Fibroblast of mammary gland (primary cell): ENCODE measurements at places on chromosomes 16 and 17.

DNA sequence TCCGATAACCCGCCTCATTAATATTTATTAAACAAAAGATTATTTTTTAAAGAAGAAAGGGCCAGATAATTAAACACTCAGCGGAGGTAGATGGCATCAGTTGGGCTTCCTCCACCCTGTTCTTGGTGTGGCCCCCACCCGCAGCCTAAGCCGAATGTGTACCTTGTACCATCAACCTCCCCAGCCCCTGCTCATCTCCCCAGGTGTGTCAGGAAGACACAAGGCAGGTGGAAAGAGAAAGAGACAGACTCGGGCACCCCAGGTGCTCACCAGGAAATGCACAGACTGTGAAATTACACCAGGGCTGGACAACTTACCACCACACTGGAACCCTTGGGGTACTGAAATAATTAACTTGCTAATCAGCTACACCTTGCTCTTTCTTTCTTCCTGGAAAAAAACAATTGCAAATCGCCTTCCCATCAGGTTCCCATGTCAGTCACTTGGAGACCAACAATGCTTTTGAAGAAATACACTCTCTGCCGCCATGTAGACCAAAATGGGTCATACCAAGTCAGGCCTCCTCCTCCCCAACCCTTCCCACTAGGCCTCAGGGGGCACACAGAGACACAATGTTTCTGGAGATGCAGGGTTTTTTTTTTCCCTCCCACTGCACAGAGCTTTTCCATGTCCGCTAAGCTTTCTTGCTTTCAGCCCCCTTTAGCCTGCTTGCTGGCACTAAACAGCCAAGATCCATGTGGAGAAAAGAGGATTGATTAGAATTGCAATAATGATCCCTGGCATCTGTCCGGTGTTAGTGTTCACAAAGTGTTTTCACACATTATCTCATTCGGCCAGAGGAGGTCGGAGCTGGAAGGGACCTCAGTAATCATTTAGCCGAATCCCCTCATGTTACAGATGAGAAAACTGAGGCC lies 8.6 kb upstream of the LHX1 start:
- DNase-seq: no peak

- peak; percentile 51 for DNase-seq
These were observed 50.7 kb upstream of the CNTNAP4 start for GRCh38 chr16:76226481-76226880.

DNA sequence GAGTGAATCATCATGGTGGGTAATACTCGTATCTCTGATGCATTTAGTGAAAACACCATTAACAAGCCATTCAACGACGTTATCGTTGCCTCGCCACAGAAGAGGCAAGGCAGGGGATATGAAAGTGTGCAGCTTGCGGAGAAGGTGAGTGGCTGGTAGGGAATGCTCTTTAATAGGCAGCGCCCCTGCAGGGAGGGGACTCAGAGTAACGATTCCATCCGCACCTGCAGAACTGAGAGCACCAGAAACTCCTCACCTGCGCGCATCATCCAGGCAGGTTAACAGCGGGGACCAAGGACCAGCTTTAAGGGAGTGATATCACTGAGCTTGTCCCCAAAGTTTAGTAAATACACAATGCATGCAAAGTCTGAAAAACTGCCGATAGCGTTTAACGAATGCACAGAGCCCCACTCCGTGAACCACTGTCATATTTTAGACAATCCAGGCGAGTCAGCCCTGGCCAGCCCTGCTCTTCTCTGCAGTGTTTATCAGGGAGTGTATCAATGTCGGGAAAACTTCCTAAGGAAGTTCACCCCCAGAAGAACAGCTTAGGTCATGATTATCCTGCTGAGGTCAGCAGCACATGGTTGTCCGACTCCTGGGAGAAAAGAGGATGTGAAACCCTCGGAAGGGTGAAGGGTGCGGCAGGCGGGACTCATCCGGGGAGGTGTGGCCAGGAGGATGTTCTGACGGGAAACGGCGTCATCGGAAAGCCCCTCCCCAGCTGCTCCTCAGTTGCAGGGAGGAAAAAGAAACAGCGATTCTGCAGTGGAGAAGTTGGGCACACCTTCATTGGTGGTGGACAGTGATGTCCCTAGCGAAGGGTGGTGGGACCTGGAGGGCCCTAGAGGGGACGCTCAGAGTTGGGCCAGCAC lies 68.5 kb upstream of the DNAH17 start:
- DNase-seq: peak; percentile 75

DNA sequence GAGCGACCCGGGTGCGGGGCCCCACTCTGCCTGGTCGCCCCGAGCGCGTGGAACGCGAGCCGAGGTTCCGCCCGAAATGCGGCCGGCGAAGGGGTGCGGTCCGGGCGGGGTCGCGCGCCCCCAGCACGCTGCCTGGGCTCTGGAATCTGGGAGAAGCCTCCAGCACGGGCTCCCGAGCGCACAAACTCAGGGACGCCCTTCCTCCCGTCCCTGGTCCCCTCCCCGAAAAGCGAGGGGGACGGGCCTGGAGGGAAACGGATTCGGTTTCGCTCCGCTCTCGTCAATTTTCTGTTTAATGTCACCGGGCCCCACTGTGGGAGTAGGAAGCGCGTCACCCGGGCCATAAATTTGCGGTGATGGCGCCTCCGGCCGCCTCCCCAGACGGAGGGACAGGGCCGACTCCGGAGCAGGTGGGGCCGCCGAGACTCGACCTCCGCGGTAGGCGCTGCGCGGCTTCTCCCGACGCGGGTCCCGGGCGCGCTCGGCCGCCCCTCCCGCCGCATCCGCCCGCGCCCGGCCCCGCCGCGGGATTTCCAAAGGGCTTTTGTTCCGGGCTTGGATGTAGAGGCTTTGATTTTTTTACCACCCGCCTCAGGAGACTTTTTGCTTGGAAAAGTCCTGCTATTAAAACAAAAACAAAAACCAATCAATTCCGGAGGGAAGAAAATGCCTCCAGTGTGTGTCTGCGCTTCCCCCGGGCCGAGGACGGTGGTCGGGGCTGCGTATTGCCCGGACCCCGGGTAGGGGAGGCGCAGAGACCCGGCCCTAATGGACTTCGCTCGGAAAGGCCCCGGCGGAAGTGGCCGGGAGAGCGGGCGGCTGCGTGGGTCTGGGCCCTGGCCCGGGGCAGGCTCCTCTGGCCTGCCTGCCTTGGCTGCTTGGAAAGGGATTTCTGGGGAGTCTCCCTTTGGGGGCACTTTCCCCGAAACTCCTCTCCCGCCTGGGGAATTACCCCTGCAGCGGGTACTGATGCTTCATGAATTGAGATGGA lies 7.9 kb upstream of the BAHCC1 start:
- DNase-seq: peak; percentile 65

- DNase-seq: no peak
These were observed 9.6 kb downstream of the FHOD1 start for GRCh38 chr16:67237396-67238277.

- no peak for DNase-seq
These were observed 1.4 kb downstream of the ARSG start for GRCh38 chr17:68292689-68293040.

DNA sequence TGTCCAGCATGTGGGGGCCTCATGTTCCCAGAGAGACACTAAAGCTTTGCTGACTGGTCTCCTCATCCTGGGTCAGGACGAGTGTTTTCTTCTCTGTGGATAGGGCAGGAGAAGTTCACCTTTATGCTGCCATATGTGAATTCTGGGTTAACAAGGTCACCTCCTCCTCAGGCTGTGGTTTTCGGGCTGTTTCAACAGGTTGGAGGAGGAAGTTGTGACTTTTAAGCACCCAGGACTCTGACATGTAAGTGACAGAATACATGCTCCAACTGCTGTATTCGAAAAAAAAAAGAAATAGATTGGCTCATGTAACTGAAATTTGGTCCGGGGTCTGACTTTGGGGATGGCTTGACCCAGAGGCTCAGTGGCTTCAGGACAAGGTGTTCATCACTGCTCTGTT lies 54.2 kb downstream of the SNX20 start:
- no peak for DNase-seq

DNA sequence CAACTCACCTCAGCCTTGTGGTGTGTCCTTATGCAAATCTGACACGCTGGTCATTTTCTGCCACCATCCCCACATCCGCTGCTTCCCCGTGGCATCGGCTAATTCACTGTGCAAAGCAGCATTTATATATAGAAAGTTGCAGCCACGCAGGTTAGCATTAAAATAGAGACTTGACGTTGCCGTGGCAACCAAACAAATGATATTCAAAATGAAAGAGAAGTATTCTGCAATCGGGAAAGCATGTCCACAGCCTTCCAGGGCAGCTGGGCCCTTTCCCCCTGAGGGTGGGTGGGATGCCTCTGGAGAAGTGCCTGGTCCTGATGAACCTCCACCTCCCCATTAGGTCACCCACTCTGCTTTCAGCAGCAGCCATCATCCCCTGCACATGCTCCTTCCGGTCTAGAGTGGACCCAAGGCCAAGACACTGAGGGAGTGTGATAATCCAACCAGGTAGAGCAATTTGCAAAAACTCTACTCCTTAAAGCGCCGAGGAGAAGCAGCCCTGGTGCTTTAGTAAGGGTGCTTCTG lies 138.7 kb downstream of the GAS7 start:
- no peak for DNase-seq
